ENCODE measurements at places on chromosomes 4 and X.

DNA sequence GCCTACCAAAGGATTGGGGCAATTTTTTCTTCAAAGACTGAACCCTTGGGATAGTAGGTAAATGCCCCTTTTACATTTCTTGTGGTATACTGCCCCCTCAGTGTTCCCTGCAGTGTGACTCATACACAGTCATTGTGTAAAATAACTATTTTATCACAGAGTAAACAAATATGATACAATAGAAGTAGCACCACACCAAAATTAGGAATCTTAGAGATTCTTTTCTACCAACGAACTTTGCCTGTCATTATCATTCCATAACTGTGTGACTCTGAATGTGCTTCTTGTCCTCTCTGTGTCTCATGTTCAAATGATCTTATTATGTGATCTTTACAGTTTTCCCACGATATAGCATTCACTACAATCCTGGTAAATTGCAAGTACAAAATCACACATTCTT, 517.0 kb downstream of the ZIC3 start:
- no peak for DNase-seq

GRCh38 chr4:86386201-86386600, 26.3 kb upstream of the MAPK10 start:
- DNase-seq, result no peak

GRCh38 chr4:56311299-56311975, 75.9 kb downstream of the AASDH start:
- DNase-seq, result no peak

GRCh38 chr4:89152972-89153371, 41.6 kb downstream of the TIGD2 start:
- no peak for DNase-seq

DNA sequence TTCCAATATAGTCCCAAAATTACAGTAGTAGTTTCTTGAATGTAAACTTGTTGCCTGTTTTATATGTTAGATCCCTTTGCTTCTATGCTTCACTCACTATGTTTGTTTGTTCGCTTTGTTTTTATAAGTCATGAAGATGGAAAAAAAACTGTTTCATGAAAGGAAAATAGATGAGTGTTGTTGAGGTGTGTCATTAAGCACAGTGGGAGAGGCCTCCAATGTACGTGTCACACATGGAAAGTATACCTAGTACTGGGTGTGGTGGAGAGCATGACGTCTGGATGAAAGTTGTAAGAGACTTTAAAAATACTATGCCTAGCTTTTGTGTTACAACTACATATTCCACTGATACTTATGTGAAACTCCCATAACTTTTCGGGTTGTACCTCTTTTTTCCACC, 28.4 kb downstream of the PLS3 start:
- DNase-seq, result no peak

DNA sequence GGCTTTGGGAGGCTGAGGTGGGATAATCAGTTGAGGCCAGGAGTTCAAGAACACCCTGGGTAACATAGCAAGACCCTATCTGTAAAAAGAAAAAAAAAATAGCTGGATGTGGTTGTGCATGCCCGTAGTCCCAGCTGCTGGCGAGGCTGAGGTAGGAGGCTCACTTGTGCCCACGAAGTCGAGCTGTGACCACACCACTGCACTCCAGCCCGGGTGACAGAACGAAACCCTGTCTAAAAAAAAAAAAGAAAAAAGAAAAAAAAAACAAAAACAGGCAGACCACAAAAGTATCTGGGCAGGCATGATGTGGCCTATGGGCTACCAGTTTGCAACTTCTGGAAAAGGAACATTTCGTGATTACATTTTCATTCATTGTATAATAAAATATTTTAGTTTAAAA, 38.1 kb upstream of the RASGEF1B start:
- no peak for DNase-seq

Measured in RWPE1 (cell line).